Naive B cell (primary cell): ENCODE measurements at places on chromosomes 5 and 9. TPM values are rescaled to one million over a fixed set of nuclear protein-coding genes. Genes with fewer than 3 reads are reported as not detected.
A peak's percentile ranks its signal among the peaks of the same experiment; 100 is the strongest.

Gene SLC24A2
- not detected for polyA plus RNA-seq

DNA sequence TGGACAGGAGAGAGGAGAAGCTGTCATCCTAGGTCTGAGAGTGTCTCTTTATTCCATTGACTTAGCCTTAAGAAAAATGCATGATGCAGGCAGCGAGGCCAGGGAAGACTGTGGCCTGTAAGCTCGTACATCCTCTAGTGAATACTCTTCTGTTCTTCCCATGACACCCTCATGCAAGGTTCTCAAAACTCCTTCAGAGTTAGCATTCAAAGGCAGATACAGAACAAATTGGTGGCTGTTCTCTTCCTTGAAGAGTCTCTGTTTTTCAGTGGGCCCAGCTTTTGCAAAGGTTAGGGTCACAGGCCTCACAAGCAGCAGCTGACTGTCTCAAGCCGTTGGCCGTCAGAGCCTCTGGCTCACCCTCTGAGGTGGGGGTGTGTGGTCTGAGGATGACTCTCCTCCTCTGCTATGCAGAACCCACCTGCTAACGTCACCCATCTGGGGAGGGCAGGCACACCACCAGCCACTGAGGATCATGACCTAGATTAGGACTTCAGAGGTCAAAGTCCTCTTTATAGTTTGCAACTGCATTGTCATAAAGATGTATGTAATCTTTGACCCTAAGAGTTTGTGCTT, 15.1 kb downstream of the ADCY2 start:
- H3K36me3 ChIP-seq = no peaks in the 10 kb centered on the region
- no peaks in the 10 kb centered on the region for H3K27me3 ChIP-seq
- H3K27ac ChIP-seq = no peak overlapping the region
- no peaks in the 10 kb centered on the region for H3K4me1 ChIP-seq
- no peak overlapping the region for H3K4me3 ChIP-seq

- H3K36me3 ChIP-seq = peaks cover 9% of the 10 kb centered on the region
- no peak for DNase-seq
- peaks cover 20% of the 10 kb centered on the region for H3K4me1 ChIP-seq
- no peaks in the 10 kb centered on the region for H3K27me3 ChIP-seq
- no peak overlapping the region for H3K4me3 ChIP-seq
- H3K27ac ChIP-seq = no peak overlapping the region
These were observed 21.0 kb downstream of the ANKH start for GRCh38 chr5:14850419-14851049.

DNA sequence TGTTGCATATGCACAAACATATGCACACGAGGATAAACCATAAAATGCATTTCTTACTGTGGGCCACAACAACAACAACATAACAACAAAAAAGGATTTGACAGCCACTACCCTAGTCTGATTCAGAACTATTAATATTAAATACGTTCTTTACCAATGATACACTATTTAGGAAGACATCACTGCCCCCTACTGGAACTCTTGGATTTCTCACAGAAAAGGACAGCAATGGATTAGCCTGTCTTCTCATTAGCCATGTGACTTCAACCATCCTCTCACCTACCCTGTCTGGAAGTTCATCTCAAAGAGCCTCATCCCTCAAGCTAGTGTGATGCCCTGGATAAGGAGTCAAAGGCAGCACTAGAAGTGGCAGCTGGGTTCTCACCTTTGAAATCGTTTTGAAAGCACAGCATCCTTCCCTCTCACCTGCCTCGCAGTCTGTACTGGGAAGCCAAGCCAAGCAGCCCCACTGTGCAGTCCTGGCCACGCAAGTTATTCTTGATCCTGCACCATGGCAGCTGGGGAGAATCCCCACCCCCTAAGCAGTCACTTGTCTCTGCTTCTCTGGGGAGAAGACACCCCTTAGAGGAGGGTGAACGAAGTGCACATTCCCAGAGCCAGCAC, 64.6 kb downstream of the SH3TC2 start:
- peaks cover 49% of the 10 kb centered on the region for H3K27me3 ChIP-seq
- H3K36me3 ChIP-seq = no peaks in the 10 kb centered on the region
- H3K4me3 ChIP-seq = no peak overlapping the region
- no peaks in the 10 kb centered on the region for H3K4me1 ChIP-seq
- peak; percentile 34 for DNase-seq
- no peak overlapping the region for H3K27ac ChIP-seq

Gene HRCT1
- polyA plus RNA-seq = not detected

Gene IFNA8
- polyA plus RNA-seq = not detected

Gene SPINK7
- polyA plus RNA-seq = not detected
